ENCODE measurements at places on chromosomes 4 and X.

- DNase-seq, result no peak
Measured at GRCh38 chr4:174332741-174333493, 49.2 kb downstream of the CEP44 start.

DNA sequence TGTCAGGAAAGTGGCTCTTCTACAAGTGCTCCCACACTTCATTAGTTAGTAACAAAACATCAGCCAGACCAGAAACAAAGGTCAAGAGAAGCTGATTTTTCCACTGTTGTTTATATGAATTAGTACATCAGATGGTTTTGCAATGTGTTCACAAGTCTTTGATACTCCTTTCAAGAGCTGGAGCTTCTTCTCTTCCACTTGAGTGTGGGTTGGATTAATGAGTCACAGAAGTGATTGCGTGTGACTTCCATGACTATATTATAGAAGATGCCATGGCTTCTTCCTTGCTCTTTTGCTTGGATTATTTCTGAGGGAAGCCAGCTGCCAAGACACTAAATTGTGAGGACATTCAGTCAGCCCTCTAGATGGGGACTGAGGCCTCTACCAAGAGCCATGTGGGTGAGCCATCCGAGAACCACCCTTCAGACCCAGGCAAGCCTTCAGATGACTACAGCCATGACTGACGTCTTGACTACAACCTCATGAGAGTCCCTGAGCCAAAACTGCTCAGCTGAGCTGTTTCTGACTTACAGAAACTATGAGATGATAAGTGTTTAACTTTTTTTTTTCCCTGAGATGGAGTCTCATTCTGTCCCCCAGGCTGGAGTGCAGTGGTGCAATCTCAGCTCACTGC is 18.1 kb downstream of the SOWAHB start:
- no peak for DNase-seq

DNA sequence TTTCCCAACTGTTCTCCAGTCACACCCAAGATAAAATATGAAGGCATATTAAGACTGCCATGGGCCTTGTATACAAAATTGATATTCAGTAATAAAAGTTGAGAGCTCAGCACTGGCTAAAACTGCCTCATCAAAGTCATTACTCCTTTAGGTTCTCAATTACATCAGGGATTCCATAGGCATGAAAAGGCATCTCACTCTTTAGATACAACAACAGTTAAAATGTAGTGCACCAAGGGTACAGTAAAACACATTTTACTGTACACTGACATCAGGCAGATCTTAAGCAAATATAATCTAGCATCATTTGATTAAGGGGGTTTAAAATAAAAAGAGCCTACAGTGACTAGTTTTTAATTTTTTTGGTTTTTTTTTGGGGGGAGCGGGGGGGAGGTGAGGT is 107.7 kb downstream of the PPP3CA start:
- no peak for DNase-seq

GRCh38 chr4:22677780-22678179 is 15.0 kb upstream of the GBA3 start:
- DNase-seq, result no peak

DNA sequence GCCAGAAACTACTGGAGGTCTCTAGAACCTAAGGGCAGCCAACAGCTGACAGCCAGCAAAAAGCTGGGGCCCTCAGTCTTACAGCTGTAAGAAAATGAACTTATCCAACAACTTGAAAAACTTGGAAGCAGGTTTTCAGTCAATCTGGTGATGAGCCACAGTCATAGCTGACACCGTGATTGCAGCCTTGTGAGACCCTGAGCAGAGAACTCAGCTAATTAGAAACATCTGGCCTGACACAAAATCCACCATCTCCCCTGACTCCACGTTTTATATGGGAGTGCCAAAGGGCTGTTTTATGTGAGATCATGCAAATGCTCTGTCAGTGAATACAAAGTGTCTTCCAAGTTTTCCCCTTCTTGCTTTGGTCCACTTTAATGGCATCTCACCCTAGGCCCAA is 198.8 kb upstream of the DCAF8L1 start:
- DNase-seq, result no peak

GRCh38 chrX:43717161-43717560 is 61.1 kb downstream of the MAOA start:
- DNase-seq, result no peak

DNA sequence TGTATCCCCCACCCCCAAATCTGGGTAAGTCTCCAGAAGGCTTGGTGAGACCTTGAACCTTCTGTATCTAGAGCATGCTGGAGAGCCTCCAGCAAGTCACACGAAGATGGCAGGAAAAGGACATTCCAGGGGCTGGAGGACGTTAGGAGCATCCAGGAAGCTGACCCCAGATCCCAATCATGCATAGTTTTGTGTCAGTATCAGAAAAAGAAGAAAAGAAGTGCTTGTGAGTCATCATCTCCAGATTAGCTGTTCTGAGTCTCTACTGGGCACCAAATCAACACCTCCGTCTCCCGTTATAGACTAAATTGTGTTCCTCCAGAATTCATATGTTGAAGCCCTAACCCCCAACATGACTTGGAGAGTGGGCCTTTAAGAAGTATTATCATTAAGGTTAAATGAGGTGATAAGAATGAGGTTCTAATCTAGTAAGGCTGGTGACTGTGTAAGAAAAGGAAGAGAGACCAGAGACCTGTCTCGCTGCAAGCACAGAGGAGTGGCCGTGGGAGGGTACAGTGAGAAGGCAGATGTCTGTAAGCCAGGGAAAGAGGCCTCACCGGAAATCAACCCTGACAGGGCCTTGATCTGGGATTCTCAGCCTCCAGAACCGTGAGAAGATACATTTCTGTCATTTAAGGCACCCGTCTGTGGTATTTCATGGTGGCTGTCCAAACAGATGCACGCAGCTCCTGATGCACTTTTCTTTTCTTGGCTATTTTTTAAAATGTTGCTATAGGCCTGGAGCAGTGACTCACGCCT is 38.1 kb upstream of the CLDN24 start:
- DNase-seq, result no peak

GRCh38 chrX:50941638-50942037 is 31.1 kb downstream of the BMP15 start:
- DNase-seq, result no peak

DNA sequence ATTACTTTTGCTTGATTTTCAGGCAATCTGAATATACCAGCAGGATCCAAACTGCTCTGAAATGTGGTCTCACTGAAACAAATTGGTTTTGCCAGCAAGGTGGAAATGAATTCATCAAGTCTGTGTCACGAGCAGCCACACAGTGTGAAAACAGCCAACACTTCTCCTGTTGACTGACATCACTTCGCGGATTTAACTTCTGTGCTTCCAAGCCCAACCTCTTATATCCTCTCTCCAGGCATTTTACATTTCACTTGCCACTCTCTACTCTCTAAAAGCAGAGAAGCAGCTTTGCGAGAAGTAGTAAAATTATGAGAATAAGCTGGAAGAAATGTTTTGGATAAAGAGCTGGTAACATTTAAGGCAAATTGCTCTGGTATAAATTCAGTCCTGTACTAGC is 106.1 kb upstream of the FRG1 start:
- no peak for DNase-seq

GRCh38 chr4:183012879-183013729 is 86.0 kb upstream of the WWC2 start:
- DNase-seq, result no peak

- no peak for DNase-seq
Measured at GRCh38 chr4:36064117-36064516, 180.2 kb downstream of the ARAP2 start.

GRCh38 chrX:10401239-10401638 is 219.1 kb downstream of the MID1 start:
- DNase-seq, result no peak

DNA sequence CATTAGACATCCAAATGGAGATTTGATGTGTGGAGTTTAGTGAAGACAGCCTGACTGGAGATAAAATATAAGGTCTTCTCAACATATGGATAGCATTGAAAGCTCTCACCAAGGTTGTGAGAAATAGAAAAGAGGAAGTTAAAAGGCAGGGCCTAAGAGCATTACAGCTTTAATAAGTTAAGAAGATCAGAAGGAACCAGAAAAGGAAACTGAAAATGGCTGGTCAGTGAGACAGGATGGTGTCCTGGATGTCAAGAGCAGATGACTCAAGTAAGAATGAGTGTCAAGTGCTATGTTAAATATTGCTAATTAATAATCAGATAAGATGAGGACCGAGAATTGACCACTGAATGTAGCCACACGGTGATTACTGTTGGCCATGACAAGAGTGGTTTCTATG is 642.9 kb downstream of the STPG2 start:
- no peak for DNase-seq

DNA sequence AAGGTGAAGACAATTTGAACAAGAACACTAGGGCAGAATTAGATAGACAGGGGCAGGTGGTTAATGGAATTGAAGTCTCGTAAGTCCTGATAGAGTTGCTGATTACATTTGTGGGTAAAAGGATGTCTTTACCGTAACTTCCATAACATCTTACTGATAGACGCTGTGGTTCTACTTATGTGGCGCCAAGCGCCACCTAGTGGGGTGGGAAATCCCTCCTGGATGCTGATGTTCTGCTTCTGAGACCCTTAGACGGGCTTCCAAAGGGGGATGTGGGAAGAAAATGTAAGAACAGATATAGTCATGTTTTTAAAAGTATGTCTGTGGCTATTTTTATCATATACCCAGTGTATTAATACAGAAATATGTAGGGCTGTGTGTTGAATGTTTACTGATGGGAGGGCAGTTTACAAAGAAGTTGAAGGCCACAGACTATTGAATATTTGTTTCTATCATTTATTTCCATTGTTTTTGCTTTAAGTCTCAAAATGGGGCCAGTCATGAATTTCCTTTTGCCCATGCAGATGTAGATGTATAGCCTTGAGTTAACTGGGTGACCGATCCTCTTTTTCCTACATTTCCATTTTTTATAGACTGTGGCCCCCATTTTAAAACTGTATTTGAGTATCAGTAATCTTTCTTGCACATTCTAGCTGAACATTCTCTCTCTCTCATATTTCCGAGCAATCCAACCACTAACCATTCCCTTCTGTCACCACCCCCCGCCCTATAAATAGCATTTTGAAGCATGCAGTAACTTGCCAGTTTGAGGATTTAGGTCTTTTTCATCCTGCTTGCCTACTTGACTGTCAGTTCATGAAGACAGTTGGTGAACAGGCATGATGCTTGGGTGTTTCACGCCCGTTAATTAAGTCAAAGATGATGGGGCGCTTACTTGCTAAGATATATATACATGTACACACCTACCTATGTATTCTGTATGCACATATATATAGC is 12.1 kb upstream of the TLR8 start:
- DNase-seq, result peak; percentile 1

DNA sequence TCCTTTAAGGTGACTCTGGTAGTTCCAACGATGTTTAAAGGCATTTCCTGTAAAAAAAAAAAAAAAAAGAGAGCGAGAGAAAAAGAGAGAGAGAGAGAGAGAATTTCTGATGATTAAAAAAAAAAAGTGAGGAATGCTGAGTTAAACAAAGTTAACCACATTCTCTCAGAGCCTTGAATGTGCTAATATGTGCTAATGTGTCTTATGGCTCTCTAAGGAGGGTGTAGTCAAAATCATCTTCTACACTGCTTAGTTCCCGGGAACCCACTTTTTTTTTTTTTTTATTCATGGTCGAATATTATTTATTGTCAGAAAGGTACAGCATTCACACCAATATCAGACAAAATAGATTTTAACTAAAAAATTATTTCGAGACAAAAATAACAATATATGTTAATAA is 111.7 kb downstream of the SNCA start:
- DNase-seq, result no peak

- peak; percentile 38 for DNase-seq
Measured at GRCh38 chr4:139666735-139667281, 1.2 kb downstream of the MGST2 start.

DNA sequence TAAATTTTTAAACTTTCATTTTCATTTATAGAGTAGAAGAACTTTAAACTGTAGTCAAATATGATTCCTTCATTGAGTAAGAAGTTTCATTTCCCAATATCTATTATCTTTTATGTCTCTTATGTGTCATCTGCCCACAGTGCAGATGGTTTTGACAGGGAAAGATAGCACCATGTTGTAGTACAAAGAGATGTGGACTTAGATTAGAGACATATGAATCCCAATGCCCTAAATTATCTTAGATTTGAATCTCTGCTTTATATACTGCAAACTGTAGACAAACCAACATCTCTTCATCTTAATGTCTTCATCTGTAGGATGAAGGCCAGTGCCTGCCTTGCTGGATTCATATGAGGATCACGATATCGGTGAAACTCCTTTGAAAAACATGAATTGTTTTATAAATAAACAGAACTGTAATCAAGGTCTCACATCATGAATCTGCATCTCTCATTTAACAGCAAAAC is 217.5 kb downstream of the BANK1 start:
- DNase-seq, result no peak

DNA sequence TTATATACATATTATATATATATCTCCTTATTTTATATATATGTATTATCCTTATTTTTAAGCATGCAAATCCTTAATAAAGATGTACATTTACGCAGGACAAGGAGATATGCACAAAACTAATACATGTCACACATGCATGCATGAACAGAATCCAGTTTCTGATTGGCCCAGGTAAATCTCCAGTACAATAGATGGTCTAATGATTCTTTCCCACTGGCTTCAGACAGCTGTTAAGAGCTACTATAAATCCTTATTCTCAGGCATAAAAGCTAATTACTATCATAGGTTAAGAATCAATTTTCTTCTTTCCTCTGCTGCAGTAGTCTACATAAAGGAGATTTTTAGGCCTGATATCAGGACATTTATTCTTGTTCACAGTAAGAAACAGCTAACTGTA is 689.8 kb downstream of the KCTD8 start:
- DNase-seq, result no peak

GRCh38 chr4:177879851-177880250 is 437.6 kb upstream of the AGA start:
- no peak for DNase-seq

DNA sequence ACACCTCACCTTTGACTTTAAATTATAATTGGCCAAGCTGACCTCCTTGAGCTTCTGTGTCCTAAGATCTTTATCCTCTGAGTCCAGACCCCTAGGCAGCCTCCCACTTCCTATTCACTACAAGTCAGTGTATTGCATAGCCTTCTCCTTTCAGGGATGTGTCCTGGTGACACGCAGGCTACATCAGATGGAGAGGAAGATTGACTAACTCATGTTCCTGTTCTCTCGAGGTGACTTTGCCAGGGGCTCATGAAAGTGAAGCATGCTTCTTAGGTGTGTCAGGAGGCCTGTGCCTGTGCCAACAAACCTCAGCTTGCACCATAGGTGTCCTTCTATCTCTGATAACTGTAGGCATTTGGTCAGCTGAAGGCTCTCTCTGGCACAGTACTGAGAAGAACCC is 195.7 kb upstream of the HS3ST1 start:
- no peak for DNase-seq

DNA sequence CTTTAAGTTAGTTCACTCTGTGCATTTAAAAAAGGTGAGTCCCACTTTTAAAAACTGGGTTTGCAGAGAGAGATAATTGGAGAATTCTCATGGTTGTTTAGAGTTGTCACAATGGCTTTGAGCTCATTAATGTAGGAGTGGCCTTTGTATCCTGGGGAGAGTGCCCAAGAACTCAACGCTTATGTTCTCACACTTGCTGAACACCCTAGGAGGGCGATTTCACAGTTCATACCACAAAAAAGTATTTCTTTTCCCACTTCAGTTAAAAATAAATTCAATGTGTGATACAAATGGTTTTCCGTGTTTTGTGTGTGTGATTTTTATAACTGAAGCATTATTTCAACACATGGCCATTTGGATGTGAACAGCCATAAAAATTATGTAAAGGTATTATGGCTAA is 8.4 kb downstream of the EMCN start:
- DNase-seq, result no peak

Data from NCI-H1092 (cell line).